ENCODE measurements at places on chromosomes 12 and 14.

- DNase-seq: no peak
Measured at GRCh38 chr14:42848652-42849051, 1242.0 kb downstream of the LRFN5 start.

DNA sequence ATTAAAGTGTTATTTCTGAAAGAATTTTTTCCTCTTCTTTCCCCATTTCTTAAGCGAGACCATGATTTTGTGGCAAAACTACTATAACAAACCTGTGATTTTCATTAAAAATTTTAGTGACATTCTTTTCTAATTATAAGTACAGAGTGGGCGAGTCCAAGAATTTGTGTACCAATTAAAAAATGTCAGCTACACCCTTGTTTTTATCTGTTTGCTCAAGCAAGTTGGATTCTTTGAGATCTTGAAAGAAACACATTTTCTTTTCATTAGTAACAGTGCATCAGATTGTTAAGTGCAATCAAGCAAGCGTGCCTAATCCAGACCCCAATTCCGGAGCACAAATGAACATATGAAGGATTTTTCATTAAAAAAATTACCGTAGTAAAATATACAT, 338.8 kb upstream of the DDHD1 start:
- no peak for DNase-seq

DNA sequence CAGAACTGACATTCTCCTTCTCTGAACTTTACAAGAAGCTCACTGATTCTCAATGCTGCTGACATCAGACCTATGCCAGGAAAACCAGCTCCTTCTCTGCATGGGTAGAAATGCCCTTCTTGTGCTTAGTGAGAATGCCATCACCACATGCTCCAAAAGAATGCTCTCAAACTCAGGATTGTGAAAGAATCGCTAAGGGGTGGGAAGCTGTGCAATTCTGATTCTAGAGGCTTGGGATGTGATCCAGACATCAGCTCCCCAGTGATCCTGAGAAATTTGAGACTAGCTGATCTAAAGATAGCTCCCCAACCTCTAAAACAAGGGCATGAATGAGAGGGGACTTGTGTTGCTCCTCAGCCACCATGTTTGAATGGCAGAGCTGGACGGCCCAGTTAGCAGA, 113.2 kb downstream of the DPF3 start:
- DNase-seq: peak; percentile 87

GRCh38 chr12:54386403-54387113, 2.0 kb upstream of the ZNF385A start:
- DNase-seq: no peak

- DNase-seq: peak; percentile 45
Measured at GRCh38 chr14:61474701-61475100, 153.3 kb downstream of the PRKCH start.

GRCh38 chr12:75783093-75783877, 248.3 kb downstream of the PHLDA1 start:
- DNase-seq: no peak

DNA sequence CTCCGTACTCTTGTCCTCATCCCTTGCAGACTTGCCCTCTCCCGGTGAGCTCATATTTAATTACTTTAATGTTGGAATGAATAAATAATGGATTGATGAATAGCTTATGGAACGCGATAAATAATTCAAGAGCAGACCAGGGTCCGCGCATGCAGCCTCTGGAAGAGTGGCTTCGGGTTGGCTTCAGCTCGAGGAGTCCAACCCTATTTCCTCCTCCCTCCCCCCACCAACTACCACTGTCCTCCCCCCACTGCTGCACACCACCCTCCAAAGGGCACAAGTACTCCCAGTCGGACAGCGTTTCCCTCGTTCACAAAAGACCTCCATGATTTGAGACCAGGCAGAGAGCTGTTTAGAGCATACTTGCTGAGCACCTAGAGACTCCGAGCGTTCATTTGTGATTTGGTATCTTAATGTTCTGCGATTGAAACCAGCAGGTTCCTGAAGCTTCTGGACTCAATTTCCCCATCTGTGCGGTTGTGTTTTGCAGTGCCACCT, 647 bp upstream of the SIX1 start:
- no peak for DNase-seq

DNA sequence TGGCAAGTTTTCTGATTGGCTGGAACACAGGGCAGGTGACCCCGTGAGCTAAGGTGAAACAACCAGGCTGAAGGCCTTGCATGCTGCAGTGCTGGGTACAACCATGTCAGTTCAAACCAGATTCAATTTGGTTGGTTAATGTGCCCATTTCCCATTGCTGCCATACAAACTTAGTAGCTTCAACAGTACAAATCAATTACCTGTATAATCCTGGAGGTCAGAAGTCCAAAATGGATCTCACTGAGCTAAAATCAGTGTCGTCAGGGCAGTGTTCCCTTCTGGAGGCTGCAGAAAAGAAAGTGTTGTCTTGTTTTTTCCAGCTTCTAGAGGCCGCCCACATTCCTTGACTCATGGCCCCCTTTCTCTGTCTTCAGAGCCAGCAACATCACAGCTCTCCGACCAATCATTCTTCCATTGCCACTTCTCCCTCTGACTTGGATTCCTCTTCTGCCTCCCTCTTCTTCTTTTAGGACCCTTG, 221.7 kb downstream of the ZFP36L1 start:
- DNase-seq: no peak

- DNase-seq: no peak
Measured at GRCh38 chr12:93653079-93653478, 24.1 kb upstream of the CRADD start.

DNA sequence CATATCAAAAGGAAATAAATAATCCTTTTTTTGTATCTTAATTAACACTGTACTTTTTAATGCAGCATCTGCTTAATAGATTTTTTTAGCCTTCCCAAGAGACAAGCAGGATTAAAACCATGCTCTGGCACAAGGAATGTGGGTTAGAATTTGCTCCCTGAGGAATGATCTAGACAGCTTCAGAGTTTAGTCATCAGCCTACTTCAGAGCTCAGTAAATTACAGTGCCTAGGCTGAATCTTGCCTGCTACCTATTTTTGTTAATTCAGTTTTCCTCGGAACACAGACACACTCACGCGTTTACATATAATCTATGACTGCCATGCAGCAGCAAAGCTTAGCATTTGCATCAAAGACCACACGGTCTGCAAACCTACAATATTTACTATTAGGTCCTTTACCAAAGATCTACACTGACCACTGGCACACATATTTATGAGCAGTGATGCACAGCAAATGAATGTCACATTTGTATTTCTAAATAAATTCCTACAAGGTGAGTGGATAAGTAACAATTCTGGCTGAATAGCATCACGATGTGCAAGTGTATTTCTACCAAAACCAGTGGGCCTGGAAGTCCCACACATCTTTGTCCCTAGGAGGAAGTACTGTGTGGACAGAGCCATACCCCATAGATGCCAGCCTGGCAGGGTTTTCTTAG, 309.8 kb upstream of the TMEM132C start:
- DNase-seq: no peak

GRCh38 chr14:33207467-33208017, 268.9 kb downstream of the NPAS3 start:
- DNase-seq: no peak

- no peak for DNase-seq
Measured at GRCh38 chr14:37969511-37969979, 238.2 kb upstream of the SSTR1 start.

- DNase-seq: no peak
Measured at GRCh38 chr12:63855299-63855698, 10.8 kb downstream of the SRGAP1 start.

- no peak for DNase-seq
Measured at GRCh38 chr14:37579274-37579673, 15.8 kb downstream of the FOXA1 start.

DNA sequence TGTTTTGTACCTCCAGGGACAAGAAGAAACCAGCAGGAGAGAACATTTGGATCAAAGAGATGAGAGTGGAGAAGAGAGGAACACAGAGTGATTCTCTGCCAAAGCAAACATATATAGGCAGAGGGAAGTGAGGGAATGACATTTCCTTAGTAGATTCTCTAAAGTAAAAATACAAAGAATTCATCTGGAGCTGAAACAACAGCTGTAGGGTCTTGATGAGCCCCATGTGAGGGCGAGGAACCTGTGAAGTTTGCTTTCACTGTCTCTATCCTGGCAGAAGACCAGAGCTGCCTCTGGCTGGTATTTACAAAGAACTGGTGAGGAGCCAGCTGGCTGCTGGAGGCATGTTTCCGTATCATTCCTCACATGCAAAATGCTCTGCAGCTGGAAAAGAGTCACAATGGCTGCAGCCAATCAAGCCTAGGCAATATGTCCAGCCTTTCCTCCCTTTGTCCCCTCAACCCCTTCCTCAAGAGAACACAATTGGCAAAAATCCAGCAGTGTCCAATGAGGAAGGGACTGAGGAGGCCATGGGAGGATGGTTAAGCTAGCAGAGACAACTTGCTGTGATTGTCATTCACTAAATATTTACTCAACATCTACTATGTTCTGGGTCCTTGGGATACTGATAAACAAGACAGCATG, 122.5 kb downstream of the PHLDA1 start:
- peak; percentile 51 for DNase-seq

DNA sequence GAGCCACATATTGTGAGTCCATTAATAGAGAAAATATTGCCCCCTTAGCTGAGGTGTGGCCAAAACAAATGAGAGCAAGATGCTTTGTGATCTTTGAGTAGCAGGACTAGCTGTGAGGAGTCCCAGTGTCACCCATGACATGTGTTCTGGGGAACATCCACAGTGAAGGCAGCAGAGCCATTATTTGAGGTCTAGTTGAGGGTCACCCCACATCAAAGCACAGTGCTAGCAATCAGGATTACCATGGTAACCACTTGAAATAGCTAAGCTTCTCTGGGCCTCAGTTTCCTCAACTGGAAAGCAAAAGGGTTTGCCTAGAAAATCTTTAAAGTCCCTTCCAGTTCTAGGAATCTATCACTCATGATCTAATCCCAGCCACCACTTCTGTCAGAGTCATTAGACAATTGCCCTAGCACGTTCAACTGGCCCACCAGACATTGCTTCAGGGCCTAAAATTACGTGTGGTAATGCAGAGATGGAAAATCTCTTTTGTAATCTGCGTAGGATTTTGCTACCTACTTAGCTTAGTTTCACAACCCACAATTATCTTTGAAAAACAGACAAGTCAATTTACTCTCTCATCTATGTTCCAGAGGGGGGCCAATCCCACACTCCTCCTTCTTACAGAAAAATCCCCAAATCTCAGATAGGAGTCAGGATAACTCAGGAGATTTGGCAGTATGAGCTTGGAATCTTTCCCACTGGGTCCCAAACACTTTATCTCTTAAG, 251.2 kb upstream of the EGLN3 start:
- DNase-seq: peak; percentile 11

DNA sequence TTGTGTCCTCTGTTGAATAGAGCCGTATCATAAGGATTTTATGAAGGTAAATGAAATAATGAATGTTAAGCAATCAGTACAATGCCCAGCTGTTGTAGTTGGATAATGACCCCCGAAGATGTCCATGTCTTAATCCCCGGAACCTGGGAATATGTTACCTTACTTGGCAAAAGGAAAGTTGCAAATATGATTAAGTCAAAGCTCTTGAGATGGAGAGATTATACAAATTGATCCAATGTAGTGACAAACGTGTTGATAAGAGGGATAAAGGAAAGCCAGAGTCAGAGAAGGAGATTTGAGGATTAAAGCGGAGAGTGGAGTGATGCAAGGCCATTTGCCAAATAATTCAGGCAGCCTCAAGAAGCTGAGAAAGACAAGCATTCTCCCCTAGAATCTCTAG, 19.2 kb upstream of the MGAT4C start:
- DNase-seq: no peak

GRCh38 chr12:111426344-111427185, 20.8 kb downstream of the SH2B3 start:
- no peak for DNase-seq

DNA sequence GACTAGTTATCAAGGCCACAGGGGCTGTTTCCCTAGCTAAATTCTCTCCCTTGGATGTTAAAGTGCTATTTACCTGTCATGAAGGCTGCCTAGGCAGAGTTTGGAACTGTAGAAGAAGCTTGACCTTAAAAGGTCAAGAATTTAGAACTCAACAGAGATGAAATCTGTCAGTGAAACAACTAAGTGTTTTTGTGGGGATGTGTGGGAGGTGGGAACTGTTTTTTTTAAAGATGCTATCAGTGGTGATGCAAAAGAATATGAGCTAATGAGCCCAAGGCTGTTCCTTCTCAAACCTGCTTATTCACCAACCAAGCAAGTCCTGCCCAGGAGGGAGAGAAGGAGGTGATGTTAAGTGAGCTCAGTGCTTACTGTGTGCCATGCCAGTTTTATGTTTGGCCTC, 40.8 kb upstream of the POC1B start:
- peak; percentile 95 for DNase-seq

GRCh38 chr12:19882346-19882745, 443.1 kb downstream of the AEBP2 start:
- DNase-seq: peak; percentile 54

- DNase-seq: no peak
Measured at GRCh38 chr14:32443890-32444661, 115.0 kb downstream of the AKAP6 start.

- DNase-seq: no peak
Measured at GRCh38 chr12:52346593-52346992, 20.7 kb downstream of the KRT85 start.

DNA sequence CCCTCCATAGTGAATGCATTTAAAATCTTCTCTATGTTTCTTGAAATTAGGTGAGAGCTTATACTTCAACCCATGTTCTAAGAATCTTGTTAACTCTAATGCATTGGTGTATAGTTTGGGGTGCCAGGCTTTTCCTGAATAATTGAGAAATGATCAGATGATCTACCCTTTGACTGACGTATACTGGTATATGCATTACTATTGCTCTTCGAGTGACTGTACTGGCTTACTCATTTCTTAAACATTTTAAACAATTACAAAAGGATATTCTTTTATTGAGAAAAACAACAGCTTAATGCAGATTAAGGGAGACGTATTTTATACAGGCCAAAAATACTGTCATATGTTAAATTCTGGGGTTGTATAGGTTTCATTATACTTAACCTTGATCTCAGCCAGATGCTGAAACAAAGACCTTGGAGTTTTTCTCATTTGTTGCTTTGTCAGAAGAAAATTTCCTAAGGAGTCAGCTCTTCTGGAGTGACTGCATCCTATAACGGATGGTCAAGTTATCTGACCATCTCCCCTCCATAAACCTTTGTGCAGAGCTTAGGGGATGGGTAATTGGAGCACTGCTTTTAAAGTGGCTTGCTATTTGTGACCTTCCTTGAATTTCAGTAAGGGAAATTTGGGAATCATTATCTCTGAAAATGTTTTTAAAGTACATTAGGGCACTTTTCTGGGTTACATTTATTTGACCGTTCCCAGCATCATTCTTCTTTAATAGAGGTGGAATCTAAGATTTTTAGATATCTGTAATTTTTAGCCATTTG, 507.6 kb downstream of the PCNX1 start:
- peak; percentile 32 for DNase-seq
